Activated CD4-positive, alpha-beta T cell treated with anti-CD3 and anti-CD28 coated beads, Interleukin-2, Interleukin-4, amounts not matched to agents 100 ng/mL and 50 ng/mL, durations not matched to agents 16 hours and 8 hours (primary cell): ENCODE measurements at places on chromosomes 5 and 9.

DNA sequence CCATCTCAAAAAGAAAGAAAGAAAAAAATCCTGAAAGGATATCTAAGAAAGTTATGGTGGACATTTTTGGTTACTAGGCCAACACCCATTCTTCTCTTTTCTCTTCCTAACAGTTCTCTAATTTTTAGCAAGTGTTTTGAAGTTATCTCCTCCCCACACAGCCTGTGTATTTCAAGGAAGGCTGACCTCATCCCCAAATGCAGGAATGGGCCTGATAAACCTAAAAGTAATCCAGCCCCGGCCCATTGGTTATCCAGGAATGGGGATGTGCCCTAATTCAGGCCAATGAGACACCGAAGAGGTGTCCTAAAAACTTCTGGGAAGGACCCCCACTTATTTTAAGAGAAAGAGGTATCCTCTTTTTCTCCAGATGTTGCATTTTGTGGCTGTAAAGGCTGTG, 46.6 kb downstream of the F2R start:
- DNase-seq = no peak

GRCh38 chr9:138069731-138070456, 192.3 kb downstream of the CACNA1B start:
- DNase-seq = no peak

GRCh38 chr5:5794118-5794560, 371.7 kb downstream of the ICE1 start:
- DNase-seq = no peak

DNA sequence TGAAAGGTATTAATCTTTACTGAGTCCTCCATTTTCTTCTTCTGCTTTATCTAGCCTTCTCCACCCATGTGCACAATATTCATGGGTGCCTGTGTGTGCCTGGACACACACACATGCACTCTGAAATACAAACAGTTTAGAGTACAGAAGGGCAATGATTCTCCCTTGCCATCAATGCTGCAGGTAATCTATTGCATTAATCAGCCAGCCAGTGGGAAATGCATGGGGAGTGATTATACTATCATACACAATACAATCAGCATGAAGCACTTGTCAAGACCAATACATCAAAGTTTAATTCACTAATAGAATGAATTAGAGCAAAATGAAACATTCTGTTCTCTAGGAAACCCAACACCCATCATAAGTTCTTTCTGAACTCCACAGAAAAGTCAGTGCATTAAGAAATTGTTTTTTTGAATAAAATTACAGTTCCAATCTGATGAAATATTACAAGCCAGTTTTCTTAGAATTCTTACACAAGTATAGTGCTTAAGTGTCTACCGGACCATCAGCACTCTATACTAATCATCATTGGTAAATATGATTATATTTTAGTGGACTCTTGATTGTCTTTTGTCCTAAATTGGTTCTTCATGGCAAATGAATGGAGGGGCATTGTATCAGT, 172.2 kb downstream of the ZSWIM6 start:
- DNase-seq = no peak

DNA sequence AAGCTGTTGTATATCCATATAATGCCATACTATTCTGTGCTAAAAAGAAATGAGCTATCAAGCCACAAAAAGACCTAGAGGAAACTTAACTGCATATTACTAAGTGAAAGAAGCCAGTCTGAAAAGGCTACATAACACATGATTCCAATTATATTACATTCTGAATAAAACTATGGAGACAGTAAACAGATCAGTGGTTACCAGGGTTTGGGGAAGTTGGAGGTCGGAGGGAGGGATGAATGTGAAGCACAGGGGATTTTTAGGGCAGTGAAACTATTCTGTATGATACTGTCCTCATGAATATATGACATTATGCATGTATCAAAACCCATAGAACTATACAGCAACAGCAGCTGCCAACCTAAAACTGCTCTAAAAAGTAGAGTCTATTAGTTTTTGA, 5.6 kb upstream of the RFK start:
- no peak for DNase-seq

DNA sequence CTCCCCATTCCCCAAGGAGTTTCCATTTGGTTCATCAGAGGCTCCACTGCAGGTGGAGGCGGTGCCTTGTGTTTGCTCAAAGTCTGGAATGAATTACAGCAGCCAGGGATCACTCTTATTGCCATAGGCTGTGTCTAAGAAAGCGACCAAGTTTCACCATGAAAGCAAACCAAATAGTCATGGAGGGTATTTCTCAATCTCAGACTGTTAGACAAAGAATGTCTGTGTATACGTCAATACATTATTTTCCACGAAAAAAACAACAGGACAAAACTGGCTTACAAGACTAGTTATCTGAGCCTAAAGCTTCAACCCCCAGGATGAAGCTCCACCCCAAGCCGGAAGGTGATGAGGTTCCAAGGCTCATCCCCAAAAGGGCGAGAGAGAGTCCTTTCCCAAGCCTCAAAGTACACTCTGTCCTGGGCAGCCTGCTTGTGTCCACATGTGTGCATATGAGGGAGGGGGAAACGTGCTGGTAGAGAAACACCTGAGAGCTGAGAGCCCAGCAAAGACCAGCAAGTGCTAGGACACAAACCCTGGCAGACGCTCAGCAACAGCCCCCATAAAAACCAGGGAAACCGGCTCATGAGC, 4.3 kb downstream of the B4GALT1 start:
- DNase-seq = no peak

DNA sequence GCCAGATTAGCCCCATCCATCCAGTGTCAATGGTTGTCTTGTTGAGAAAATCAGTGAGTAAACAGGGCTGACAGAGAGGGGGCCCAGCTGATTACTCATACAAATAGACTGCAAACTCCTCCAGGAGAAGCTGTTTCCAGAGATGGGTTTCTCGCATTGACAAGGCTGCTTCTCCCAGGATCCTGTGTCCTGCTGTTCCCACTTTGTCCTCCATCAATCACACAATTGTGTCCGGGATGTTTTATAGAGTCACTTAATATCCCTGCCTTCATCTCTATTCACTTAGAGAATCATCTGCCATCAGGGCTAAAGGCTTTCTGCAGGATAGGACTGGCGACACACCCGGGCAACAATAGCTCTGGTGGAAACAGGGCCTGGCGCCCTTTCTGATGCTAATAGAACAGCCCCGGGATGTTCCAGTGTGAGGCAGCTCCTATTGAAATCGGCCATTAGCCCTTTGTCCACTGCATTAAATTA, 71.7 kb upstream of the TBCA start:
- no peak for DNase-seq

DNA sequence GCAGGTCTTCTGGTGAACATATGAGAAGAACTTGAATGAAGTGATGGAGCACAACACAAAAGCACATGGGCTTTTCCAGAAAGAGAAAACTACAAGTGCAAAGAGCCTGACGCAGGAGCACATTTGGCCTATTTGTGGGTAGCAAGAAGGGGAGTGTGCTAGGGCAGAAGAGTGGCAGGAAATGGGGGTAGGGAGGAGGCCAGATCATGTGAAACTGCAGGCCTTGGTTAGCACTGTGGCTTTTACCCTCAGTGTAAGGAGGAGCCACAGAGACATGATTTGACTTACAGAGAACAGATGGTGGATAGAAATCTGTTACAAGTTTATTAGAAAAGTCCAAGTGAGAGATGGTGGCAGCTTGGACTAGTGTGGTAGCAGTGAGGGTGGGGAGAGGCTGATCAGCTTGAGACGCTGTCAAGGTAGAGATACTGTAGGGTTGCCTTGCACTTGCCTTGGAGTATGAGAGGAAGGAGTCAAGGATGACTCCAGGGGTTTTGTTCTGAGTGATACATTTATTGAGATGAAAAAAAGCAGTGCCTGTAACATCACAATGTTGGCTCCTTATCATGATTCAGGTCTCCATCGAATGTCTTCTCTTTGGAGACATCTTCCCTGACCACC, 126.7 kb downstream of the PPP2R2B start:
- peak; percentile 68 for DNase-seq

DNA sequence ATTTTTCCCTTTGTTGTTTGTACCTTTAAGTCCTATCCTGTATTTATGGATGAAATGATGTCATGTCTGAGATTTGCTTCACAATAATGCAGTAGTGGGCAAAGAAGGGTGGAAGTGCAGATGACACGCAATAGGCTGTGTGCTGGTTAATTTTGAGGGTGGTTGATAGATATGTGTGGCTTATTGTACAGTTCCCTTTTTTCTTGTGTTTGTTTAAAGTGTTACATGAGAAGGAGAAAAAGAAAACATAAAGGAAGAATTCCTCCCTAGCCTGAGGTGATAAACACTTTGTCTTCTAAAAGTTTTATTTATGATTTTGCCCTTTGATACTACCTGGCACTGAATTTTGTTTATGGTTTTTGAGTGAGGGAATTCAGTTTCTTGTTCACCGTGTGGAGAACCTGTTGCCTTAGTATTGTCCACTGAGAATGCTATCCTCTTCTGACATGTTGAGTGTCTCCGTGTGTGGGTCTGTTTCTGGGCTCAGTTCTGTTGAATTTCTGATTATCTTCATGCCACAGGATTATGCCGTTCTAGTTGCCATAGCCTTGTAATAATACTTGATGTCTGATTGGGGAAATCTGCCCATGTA, 52.3 kb upstream of the FAM120AOS start:
- DNase-seq = no peak

DNA sequence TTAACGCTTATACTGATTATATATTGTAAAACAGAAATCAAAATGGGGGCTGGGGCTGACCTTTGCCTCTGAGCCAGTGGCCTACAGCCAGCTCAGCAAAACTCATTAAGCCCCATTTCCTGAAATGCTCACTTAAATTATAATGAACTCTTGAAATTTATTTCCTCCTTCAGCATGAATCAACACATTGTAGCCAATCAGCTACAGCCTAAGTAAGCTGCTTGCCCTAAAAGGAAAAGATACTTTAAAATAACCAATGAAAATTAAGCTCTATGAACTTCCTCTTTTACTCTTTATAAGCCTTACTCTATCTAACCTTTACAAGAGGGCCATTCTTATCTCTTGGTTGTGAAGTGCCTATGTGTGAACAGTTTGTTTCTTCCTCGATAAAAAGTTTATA, 33.5 kb upstream of the SUB1 start:
- DNase-seq = no peak

- DNase-seq = no peak
These were observed 178.4 kb downstream of the GNA14 start for GRCh38 chr9:77469515-77470231.

GRCh38 chr5:136028090-136028489, 698 bp upstream of the TGFBI start:
- DNase-seq = no peak

DNA sequence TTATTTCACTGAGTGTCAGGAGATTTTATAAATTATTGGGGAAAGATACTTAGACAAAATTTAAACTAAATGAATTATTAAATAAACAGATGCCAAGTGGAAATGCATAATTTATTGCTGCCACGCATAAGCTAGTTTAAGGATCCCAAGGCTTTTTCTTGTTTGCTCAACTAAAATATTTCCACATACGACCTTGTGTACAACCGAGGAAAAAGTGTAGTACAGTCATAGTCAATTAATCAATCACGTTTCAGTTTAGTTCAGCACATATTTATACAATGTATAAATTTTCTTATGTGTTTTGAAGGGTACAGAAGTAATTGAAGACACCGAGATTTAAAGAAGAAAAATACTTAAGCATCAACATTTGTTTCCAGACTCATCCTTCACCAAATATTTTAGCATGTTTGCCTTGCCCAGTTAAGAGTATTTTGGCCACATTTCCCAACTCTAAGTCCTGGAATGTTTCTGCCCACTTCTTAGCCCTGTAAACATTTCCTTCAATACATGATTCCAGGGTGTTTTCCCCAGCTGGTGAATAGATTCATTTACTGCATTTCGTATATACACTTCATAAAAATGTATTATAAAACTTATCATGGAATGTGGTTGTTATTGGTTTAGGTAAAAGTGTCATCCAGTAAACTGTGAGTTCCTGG, 652.9 kb downstream of the ELAVL2 start:
- no peak for DNase-seq

GRCh38 chr5:14316471-14316870, 173.3 kb downstream of the TRIO start:
- DNase-seq = no peak

DNA sequence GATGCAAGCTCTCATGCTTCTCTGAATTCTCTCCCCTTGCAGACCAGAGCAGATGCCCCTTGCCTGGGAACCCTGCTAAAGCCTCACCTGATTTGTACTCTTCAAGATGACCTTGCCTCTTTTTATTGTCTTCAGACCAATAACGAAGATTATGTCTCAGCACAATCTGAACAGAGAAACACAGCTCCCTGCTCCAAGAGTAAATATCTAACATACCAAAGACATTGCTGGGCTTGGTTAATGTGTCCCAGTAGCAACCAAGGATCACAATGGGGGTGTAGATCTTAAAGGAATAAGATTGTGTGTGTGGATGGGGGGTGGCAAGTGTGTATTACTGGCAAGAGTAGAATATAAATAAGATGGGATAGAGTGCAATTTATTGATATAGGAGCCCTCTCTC, 67.6 kb upstream of the LHFPL2 start:
- no peak for DNase-seq

DNA sequence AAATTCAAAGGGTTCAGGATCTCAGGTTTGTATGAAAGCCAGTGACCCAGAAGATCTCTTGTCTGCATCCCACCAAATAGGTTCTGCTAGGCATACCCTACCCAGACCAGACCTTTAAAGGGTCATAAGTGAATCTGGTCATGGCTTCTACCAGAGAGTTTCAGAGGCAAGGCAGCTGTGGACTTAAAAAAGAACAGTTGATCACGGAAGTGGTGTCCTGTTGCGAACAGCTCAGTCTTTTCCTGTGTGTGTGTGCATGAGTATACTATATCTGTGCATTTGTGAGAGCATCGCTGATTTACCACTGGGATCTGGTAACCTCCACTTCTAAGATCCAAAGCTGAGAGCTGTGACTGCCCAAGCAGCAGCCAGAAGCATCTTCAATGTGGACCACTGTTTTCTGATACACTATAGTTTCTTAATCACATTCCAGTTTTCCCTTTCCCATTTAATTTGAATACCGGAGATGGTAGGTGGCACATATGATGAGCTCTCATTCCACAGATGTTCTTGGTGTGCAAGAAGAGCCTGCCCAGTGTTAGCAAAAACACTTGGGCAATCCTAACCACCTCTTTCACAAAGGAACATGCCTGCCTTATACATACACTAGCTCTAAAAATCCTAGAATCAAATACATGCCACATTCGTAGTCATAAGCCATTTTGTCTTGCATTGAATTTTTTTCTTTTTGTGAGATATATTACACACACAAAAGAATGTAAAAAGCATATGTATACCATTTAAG, 36.2 kb upstream of the OR2S2 start:
- DNase-seq = no peak

DNA sequence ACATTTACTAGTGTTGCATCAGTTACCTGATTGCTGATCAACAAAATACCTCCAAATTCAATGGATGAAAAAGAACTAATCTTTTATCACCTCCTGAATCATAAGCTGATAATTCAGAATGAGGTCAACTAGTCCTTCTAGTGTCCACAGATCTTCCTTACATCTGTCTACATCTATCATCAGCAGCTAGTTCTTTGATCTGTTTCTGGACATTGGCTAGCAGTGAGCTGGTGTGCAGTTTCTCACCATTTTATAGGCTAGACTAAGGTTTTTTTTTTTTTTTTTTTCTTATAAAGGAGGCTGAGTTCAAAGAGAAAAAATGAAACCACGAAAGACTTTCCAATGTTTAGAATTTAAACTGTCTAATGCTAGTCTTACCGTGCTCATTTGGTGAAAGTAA, 534.3 kb upstream of the ST8SIA4 start:
- no peak for DNase-seq

GRCh38 chr9:27967210-27967609, 393.9 kb upstream of the C9orf72 start:
- DNase-seq = no peak
